ENCODE measurements at places on chromosomes 13 and 19. TPM values are rescaled to one million over a fixed set of nuclear protein-coding genes. Genes with fewer than 3 reads are reported as not detected.
A peak's percentile ranks its signal among the peaks of the same experiment; 100 is the strongest.

GRCh38 chr19:12075538-12076139 lies 11.1 kb downstream of the ZNF844 start:
- H3K27ac ChIP-seq = no peak overlapping the region
- H3K27me3 ChIP-seq = no peaks in the 10 kb centered on the region
- peak overlapping the region; percentile 74 for H3K4me3 ChIP-seq
- H3K36me3 ChIP-seq = peaks cover 84% of the 10 kb centered on the region
- no peaks in the 10 kb centered on the region for H3K4me1 ChIP-seq

- no peaks in the 10 kb centered on the region for H3K36me3 ChIP-seq
- H3K27ac ChIP-seq = no peak overlapping the region
- H3K27me3 ChIP-seq = peaks cover 80% of the 10 kb centered on the region
- H3K4me3 ChIP-seq = peak overlapping the region; percentile 78
- no peaks in the 10 kb centered on the region for H3K4me1 ChIP-seq
Measured at GRCh38 chr13:28495538-28496187, 735 bp upstream of the FLT1 start.

DNA sequence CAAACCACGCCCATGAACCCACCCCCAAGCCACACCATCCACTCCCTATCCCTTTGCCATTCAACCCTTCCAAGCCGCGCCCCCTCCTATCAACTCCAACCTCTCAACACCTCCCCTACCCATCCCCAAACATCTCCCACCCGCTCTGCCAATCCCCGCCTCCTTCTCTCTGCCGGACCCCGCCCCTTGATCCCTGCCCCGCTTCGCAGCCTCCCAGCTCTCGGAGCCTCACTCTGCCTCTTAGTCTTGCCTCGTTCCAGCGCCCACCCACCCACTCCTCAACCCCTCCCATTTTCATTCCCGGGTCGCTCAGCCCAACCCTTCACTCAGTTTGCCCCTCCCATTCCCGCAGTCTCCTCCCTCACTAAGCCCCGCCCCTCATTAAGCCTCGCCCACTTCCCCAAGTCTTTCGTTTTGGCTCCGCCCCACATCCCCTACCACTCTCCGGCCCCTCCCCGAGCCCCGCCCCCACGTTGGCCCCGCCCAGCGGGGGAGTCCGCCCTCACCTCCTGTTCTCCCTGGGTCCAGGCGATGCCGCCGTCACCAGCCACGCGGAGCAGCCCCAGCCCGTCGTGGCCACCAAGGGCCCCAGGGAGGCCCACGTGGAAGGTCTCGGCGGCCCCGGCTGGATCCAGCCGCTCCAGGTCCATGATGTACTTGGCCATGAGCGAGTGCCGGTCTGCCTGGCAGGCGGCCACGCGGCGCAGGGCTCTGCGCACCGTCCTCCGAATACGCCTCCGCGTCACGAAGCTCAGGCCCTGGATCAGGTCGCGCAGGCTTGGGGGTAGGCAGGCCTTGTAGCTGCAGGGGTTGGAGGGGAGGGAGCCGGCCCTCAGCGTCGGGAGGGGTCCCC lies 5.7 kb downstream of the JAK3 start:
- DNase-seq = peak; percentile 100
- no peak overlapping the region for H3K27ac ChIP-seq
- H3K36me3 ChIP-seq = no peaks in the 10 kb centered on the region
- H3K4me3 ChIP-seq = peak overlapping the region; percentile 77

DNA sequence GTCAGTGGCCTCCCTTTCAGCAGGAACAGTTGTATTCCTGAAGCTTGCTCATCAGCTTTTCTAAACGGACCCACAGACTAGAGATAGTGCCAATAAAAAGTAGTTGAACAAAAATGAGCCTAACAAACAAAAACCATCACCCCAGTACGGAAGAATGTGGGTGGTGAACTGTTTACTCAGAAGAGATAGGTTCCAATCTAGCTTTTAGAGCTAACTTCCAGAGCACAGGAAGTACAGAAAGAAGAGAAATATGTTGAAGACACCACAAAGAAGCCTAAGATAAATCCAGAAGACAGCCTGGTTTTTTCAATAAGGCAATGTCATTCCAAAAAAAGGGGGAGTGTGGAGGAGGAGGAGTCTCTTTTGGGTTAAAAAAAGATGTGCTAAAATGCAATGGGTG lies 2.8 kb upstream of the LMO7 start:
- no peak overlapping the region for H3K27ac ChIP-seq
- no peak for DNase-seq
- peaks cover 26% of the 10 kb centered on the region for H3K27me3 ChIP-seq

DNA sequence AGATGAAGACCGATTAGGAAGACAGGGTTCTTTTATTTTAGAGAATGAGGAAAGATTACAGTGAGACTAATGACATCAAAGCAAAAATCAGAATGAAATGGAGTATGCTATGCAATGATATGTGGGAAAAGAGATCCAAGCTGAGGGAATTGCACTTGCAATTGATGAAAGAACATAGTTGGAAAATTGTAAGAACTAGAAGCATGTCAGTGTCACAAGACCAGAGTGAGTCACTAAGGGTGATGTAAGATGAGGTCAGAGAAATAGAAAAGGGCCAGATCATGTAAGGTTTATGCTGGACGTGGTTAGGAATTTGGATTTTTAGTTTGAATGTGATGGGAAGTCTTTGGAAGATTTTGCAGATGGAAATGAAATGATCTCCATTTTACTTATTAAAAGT lies 1937.3 kb downstream of the OLFM4 start:
- H3K27ac ChIP-seq = no peak overlapping the region
- no peaks in the 10 kb centered on the region for H3K4me1 ChIP-seq
- H3K36me3 ChIP-seq = no peaks in the 10 kb centered on the region
- DNase-seq = no peak

GRCh38 chr13:52673465-52673864 lies 20.8 kb downstream of the SUGT1 start:
- DNase-seq = no peak
- no peaks in the 10 kb centered on the region for H3K27me3 ChIP-seq
- H3K36me3 ChIP-seq = peaks cover 41% of the 10 kb centered on the region
- H3K4me1 ChIP-seq = no peaks in the 10 kb centered on the region

GRCh38 chr19:47013041-47013517 lies 6.6 kb upstream of the NPAS1 start:
- H3K27ac ChIP-seq = no peak overlapping the region
- H3K4me3 ChIP-seq = no peak overlapping the region
- H3K4me1 ChIP-seq = no peaks in the 10 kb centered on the region
- H3K27me3 ChIP-seq = peaks cover 1% of the 10 kb centered on the region

- H3K4me3 ChIP-seq = no peak overlapping the region
- H3K4me1 ChIP-seq = no peaks in the 10 kb centered on the region
- no peaks in the 10 kb centered on the region for H3K27me3 ChIP-seq
- no peak overlapping the region for H3K27ac ChIP-seq
Measured at GRCh38 chr19:2207008-2207407, 29.1 kb downstream of the PLEKHJ1 start.

- H3K4me1 ChIP-seq = no peaks in the 10 kb centered on the region
- H3K4me3 ChIP-seq = no peak overlapping the region
- H3K27ac ChIP-seq = no peak overlapping the region
- H3K36me3 ChIP-seq = no peaks in the 10 kb centered on the region
Measured at GRCh38 chr13:74620711-74621110, 486.5 kb upstream of the KLF12 start.

GRCh38 chr13:74136084-74136658 lies 2.0 kb upstream of the KLF12 start:
- no peaks in the 10 kb centered on the region for H3K36me3 ChIP-seq
- H3K27me3 ChIP-seq = peaks cover 31% of the 10 kb centered on the region
- H3K4me3 ChIP-seq = peak overlapping the region; percentile 92
- DNase-seq = no peak
- H3K27ac ChIP-seq = peak overlapping the region; percentile 96
- no peaks in the 10 kb centered on the region for H3K4me1 ChIP-seq

DNA sequence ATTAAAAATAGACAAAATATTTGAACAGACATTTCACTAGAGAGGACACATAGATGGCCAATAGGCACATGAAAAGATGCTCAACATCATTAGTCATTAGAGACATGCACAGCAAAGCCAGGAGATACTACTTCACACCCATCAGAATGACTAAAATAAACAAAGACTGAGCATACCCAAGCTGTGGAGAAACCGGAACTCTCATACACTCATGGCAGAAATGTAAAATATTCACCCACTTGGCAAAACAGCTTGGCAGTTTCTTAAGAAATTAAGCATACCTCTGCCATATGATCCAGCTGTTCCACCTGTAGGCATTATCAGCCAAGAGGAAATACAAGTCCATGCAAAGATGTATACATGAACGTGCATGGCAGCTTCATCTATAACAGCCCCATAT lies 213.4 kb downstream of the TSHZ3 start:
- H3K36me3 ChIP-seq = no peaks in the 10 kb centered on the region
- peaks cover 14% of the 10 kb centered on the region for H3K4me1 ChIP-seq
- H3K4me3 ChIP-seq = no peak overlapping the region
- no peak overlapping the region for H3K27ac ChIP-seq
- DNase-seq = no peak

- H3K36me3 ChIP-seq = no peaks in the 10 kb centered on the region
- H3K27ac ChIP-seq = no peak overlapping the region
- H3K4me3 ChIP-seq = no peak overlapping the region
- no peaks in the 10 kb centered on the region for H3K27me3 ChIP-seq
- peak; percentile 41 for DNase-seq
Measured at GRCh38 chr13:89966524-89966923, 1381.0 kb upstream of the MIR17HG start.

DNA sequence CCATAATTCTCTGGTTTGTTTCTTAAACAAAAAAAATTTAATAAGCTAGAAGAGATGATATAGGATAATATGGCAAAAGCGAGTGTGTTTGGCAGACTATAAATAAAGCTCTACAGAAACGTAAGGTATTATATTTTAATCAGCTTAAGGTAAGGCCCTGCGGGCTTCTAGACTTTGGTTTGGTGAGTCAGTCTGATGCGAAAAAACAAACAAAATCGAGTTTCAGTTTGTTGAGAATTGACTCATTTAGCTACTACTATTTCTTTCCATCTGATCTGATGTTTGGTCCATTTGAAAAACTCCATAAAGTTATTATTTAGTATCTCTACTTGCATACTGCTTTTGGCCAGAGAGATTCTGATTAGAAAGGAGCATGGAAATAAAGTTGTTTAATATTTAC lies 138.0 kb downstream of the MIPEP start:
- no peaks in the 10 kb centered on the region for H3K27me3 ChIP-seq
- no peaks in the 10 kb centered on the region for H3K4me1 ChIP-seq
- no peak for DNase-seq
- peaks cover 6% of the 10 kb centered on the region for H3K36me3 ChIP-seq
- H3K27ac ChIP-seq = no peak overlapping the region
- H3K4me3 ChIP-seq = no peak overlapping the region

GRCh38 chr19:36182612-36183244 lies 30.5 kb upstream of the COX7A1 start:
- H3K4me1 ChIP-seq = peaks cover 4% of the 10 kb centered on the region
- H3K27ac ChIP-seq = peak overlapping the region; percentile 58
- peak; percentile 77 for DNase-seq
- no peaks in the 10 kb centered on the region for H3K27me3 ChIP-seq
- peaks cover 11% of the 10 kb centered on the region for H3K36me3 ChIP-seq
- no peak overlapping the region for H3K4me3 ChIP-seq

The RAB20 gene
- 14.1 TPM for total RNA-seq

The FBXW9 gene
- total RNA-seq = 12.6 TPM

The NRTN gene
- 7.5 TPM for total RNA-seq

Data from endodermal cell (in vitro differentiated cells).